ENCODE measurements at places on chromosomes 12 and 14.

DNA sequence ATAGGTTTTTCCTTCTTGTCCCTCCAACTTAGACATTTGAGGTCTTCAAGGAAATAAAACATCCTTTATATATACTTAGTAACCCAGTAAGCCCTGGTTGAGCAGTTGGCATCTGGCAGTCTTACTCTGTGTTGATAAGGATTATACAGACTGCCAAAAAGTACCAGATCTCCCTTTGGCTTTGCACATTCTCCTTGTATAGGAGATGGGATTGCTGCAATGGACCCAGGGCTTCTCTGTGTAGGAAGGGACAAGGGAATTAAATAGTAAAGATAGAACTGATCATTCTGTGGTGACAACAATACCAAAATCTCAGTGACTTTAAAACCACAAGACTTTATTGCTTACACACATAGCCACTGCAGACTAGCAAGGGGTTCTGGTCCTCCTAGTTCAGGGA is 180.1 kb upstream of the CCDC196 start:
- DNase-seq = no peak

DNA sequence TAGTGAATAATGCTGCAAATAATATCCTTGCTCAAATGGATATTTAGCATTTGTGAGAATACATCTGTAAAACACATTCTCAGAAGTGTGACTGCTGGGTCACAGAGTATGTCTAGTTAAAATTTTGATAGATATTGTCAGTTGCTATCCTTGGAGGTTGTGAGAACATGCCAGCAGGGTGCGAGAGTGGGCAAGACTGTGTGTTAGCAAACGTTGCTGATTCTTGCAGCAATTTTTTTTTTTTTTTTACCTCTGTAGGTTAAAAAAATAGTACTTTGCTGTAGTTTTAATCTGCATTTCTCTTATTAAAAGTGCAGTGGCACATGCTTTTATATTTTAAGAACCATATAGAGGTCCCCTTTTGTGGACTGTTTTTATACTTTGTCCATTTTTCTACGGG is 4.5 kb upstream of the NYNRIN start:
- DNase-seq = no peak

DNA sequence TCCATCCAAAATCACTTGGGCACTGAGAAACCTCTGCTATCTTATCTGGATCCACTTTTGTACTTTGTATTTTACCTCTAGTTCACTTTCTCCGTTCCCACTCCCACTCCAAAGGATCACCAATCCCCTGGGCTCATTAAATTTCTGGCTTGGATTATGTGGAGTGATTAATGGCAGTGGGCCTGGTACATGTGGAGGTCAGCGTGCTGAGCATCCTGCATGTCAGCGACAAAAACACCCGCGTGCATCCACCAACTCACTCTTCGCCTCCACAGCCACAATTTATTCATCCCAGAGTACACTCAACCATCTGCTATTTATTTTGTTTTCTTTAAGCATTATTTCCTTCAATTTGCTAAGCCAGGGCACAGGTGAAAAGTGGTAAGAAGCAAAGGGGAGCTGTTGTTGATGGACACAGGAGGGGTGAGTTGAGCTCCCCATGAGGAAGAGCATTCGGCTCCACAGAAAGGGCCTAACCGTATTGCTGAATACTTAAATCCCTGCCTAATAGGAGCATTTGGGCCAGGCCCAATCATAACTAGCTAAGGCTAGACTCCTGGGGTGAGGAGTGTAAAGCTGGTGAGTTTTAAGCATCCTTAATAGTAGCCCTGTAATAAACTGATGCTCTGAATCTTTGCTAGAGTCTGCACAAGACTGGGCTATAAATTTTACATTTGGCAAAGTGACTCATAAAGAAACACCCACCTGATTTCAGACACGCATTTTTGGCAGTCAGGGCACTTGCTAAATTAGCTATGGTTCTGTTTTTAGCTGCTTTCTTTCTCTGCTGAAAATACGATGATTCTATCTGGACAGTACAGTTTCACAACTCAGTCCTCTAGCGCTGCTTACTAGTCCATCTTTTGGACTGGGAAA is 137.8 kb downstream of the SLC25A21 start:
- no peak for DNase-seq

DNA sequence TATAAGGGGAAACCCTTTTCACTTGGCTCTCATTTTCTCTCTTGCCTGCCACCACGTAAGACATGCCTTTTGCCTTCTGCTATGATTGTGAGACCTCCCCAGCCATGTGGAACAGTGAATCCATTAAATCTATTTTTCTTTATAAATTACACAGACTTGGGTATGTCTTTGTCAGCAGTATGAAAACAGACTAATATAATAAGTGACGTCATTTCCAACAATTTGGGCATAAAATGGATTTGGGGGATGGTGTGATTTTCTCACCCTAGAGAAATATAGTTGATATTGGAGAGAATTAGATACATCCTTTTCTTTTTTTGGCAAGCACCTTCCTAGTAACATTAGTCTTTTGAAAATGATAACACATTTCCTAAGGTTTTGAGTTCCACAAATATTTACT is 490.5 kb downstream of the TMEM132D start:
- no peak for DNase-seq

DNA sequence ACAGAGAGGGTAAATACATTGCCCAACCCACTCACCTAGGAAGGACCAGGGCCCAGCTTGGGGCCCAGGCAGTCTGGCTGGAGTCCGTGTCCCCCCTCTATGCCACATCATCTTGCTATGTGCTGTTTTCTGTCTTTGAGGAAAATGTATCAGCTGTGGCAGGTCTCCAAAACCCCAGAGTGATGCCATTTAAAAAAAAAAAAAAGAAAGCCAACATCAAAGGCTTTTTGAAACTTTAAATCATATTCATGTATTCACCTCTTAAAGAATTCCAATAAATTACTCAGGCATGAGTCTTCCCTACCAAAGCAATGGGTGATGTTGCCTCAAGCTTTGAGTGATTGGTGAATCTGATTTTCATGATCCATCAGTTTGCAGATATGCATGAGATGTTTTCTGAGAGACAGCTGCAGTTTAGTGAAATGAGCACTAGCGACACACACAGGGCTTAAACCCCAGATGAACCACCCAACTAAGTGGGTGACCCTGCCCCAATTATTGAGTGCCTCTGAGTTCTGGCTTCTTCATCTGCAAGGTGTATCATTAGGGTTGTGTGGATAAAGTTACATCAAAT is 6.1 kb downstream of the KRT81 start:
- DNase-seq = no peak

GRCh38 chr12:116065606-116066005 is 211.9 kb downstream of the MED13L start:
- no peak for DNase-seq

- no peak for DNase-seq
These were observed 60.8 kb downstream of the RASSF3 start for GRCh38 chr12:64670919-64671639.

DNA sequence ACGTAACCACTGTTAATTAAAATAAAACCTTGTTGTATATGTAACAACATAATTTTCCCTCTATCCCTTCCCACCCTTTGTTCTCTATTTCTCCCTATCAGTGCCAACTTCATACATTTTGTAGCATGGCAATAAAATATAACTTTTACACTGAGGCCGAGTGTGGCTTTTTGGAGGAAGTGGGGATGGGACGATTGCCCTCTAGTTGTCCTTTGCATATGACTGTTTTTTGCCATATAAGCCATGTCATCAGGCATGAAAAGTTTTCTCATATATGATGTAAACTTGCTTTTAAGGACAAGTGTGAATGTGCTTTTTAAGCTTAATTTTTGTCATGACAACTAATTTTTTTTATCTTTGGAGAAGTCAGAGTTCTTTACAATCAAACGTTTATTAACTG is 6.2 kb upstream of the CCT2 start:
- DNase-seq = no peak

- no peak for DNase-seq
These were observed 209.2 kb upstream of the C14orf180 start for GRCh38 chr14:104370256-104370870.

- no peak for DNase-seq
These were observed 128.0 kb downstream of the KCNA5 start for GRCh38 chr12:5171701-5172100.

DNA sequence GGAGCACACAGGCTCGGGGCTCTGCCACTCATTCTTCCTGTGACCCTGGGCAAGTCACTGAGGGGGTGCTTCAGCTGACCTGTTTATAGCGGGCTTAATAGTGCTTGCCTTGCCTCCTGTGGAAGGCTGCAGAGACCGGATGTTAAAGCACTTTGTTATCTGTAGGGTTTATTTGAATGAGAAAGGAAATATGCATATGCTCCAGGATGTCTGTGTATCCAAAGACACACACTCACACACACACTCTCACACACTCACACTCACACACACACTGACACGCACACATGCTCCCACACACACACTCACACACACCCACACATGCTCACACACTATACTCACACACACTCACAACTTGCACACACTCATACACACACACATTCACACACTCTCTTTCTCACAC is 56.1 kb upstream of the DDX11 start:
- no peak for DNase-seq

DNA sequence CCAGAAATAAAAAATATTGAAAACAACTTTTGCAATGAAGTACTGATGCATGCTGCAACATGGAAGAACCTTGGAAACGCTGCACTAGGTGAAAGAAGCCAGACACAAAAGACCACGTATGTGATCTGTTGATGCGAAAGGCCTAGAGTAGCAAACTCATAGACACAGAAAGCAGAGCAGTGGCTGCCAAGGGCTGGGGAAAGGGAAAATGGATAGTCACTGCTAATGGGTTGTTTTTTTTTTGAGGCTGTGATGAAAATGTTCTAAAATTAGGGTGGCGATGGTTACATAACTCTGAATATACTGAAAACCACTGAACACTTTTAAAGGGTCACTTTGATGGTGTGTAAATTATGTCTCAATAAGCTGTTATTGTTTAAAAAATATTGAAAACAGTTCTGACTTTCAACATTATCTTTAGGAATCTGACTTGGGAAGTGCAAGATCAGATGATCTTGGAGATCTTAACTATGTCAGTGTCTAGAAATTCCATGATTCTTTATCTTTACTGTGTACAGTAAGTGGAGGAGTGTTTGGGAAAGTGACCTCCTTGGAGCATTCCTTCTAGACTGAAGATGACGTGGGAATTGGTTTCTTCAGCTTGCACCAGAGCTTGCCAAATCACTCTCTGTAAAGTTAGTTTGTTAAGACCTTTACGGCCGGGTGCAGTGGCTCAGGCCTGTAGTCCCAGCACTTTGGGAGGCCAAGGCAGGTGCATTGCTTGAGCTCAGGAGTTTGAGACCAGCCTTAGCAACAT is 12.4 kb downstream of the MLXIP start:
- DNase-seq = no peak

GRCh38 chr12:132491138-132491663 is 1.2 kb downstream of the FBRSL1 start:
- no peak for DNase-seq

DNA sequence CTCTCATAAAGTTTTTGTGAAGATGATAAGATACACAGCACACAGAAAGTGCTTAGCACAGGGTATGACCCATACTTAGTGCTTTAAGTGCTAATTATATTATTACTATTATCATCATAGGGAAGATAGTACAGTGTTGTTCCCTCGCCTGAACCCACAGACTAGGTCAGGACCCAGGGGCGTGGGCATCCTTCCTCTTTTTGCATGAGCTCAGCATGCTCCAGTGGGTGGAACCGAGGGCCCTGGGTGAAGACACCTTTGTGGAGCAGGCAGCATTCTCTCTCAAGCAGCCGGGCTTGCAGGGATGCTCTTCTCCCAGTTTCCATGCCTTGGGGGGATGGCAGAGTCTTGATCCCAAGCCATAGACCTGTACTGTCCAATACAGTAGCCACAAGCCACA is 34.8 kb downstream of the CRACR2A start:
- peak; percentile 15 for DNase-seq

GRCh38 chr14:94009767-94010166 is 12.7 kb downstream of the CCDC197 start:
- no peak for DNase-seq

DNA sequence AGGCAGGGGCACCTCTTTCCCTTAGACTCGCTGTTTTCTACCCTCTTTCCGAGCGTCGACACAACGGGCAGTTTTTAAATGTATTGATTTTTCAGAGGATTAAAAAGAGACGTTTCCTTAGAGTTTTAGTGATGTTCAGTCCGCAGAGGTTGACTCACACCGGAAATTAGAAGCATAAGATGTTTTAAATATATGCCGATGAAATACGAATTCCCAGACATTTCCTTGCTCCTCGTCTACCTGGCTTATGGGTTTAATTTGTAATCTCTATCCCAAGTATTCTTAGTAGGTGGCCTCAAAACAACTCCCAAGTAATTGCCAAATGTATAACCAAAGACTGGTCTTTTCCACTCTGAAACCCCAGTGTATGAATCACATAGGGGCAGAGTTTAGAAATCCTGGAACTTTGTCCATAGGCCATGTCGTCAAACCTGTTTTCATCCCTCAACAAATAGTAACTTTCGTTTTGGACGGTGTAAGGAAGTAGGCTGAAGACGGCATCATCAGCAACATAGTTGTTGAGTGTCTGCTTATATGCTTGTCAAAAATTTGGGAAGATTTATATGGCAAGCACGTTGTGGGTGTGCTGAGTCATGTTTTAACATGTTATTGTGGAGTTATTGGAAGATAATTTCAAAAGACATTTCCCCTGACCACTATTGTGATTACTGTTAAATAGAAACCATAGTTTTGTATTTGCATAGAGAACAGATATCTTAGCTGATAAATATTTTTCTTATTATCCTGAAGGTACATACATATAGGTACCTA is 824 bp downstream of the TBK1 start:
- no peak for DNase-seq

DNA sequence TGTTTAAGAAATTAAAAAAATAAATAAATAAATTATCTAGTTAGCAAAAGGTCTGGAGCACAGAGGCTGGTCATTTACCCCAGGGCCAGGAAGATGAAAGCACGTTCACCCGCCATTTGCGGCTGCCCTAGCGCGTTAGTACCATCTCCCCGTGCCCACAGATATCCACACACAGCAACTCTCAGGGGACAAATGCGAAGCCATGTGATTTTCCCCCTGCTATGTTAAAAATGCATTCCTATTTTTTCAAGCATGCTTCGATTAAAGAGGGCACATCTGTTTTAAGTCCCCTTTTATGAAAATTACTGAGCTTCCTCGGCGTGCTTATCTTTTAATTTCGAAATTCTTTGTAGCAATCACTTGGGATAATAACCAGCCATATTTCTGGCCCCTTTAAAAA is 56.9 kb upstream of the PIWIL1 start:
- DNase-seq = no peak

GRCh38 chr12:26471560-26471959 is 276.2 kb downstream of the SSPN start:
- DNase-seq = no peak

- DNase-seq = no peak
These were observed 53.4 kb downstream of the RCOR1 start for GRCh38 chr14:102645746-102646440.

DNA sequence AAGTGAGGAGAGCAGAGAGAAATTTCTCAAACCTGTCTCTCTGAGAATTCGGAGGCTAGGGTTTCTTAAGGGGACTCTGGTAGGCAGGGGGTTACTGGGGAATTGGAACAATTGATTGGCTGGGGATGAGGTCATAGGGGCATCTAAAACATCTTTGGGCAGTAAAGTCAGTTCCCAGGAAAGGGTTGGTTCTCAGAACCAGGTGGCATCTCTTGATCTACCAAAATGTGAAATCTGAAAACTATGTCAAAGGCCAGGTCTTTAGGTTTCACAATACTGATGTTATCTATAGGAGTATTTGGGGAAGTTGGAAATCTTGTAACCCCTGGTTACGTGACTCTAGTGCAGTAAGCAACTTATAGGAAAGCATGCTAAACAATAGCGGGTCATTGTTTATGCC is 6.9 kb downstream of the C12orf75 start:
- DNase-seq = no peak

All from memory B cell (primary cell).